ENCODE measurements at places on chromosomes 4 and X.

DNA sequence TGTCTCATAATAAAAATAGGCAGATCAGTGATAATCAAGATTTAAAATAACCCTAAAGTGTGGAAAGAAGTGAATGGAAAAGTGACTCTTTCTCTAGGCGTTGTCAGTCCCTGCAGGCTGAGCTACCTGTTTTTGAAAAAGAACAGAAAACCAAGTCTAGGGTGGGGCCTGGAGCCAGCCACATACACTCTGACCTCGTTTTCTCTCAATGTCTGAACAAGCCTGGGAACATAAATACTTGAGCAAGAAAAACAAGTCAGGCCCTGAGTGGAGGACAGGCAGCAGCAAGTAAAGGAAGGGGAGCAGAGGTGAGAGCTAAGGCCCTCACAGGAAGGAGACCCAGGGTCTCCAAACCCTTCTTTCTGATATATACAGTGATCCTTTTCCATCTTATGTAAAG, 91.7 kb upstream of the HPF1 start:
- DNase-seq, result no peak

DNA sequence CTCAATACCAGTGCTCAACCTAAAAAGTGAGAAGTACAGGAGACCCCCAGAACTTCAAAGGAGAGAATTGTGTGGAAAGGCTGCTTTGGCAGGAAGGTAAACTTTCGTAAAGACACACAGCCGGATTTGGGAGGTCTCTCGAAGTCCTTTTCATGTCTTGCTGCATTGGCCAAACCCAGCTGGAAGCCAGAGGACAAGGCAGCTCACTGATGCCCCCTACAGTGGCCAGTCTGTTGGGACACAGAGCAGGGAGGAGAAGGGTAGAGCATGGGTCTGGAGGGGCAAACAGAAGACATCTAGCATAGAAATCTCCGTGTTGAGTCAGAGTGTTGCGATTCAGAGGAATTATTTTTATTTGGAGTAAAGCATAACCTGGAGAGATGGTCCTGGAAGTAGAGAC, 198.9 kb downstream of the ANK2 start:
- DNase-seq, result peak; percentile 19

- DNase-seq, result no peak
These were observed 35.7 kb upstream of the NDST4 start for GRCh38 chr4:115149106-115149505.

DNA sequence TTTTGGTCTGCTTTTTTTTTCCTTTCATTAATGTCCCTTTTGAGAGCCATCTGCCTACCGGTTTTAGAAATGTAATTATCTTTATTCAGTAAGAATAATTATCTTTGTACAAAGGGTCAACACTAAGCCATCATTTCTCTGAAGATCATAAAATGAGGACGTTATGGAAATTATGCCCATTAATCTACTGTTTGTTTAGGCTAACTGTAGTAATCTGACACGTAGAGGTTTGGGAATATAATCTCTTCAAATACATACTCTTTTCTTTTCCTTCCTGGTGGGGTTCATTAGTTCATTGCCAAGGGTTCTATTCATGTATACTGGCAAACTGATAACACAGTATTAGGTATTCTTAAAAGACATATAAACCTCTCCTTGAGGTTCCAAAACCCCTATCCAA, 3.8 kb upstream of the HSD17B13 start:
- DNase-seq, result no peak

- DNase-seq, result no peak
These were observed 19.5 kb upstream of the TENM3 start for GRCh38 chr4:182223708-182224107.

GRCh38 chrX:153780678-153781427, at the start of gene SRPK3:
Gene SRPK3 (plus strand): TSS chrX:153781041. CDS start chrX:153781087, 46 bp downstream.
- DNase-seq, result no peak

DNA sequence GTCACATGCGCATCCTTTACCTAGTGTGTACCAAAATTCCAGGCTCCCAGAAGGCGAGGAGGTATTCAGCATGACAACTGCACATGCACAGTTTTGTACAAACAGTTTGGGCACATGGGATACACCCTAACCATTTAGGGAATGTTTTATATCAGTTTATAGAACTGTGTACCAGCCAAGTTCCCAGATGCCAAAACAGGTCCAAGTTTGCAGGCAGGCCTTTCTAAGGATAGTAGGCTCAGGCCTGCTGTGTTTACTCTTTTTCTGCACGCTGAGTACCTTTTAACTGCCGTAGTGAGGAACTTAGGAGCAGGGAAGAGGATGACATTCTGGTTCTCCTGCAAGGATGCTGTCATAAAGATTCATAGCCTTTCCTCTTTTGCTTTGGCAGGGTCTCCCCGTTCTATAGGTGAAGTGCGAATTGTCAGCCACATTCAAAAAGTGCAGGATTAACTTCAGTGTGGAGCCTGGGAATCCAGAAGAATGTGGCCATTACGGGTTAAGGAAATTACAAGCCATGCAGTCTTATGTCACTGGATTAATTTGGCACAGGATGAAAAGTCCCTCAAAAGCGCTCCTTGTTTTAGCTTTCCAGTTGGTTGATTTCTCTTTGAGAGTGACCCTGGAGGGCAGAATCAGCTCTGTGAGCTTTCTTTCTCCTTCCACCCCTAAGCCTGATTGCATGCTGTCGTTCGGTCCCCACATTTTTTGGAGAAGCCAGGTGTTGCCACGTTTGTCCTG, 259.8 kb downstream of the ARHGAP10 start:
- no peak for DNase-seq

- DNase-seq, result no peak
These were observed 849 bp downstream of the MID1 start for GRCh38 chrX:10619425-10620046.

GRCh38 chrX:15167826-15168225, 102.1 kb downstream of the ASB9 start:
- no peak for DNase-seq

GRCh38 chrX:17933856-17934255, 72.8 kb upstream of the RAI2 start:
- no peak for DNase-seq

- no peak for DNase-seq
These were observed 28.4 kb downstream of the NPNT start for GRCh38 chr4:105923497-105924238.

GRCh38 chrX:46803140-46803539, 33.7 kb upstream of the RP2 start:
- peak; percentile 18 for DNase-seq

- no peak for DNase-seq
These were observed 128.6 kb upstream of the FTHL17 start for GRCh38 chrX:31200430-31200829.

DNA sequence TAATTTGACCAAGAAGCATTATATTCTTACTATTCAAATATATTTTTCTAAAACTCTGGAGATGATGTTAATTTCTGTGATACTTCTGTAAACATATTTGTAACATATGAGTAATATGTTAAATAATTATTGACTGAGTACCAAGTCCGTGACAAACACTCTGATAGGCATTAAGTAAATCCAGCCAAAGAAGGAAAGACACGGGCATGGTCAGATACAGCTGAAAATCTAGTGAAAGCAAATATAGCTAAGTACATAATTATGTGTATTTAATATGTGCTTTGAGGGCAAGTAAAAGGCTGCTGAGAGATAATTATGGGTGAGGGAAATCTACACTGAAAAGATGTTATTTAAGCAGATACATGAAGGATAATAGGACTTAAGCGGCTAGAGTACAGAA, 1263.6 kb upstream of the ADGRL3 start:
- no peak for DNase-seq

DNA sequence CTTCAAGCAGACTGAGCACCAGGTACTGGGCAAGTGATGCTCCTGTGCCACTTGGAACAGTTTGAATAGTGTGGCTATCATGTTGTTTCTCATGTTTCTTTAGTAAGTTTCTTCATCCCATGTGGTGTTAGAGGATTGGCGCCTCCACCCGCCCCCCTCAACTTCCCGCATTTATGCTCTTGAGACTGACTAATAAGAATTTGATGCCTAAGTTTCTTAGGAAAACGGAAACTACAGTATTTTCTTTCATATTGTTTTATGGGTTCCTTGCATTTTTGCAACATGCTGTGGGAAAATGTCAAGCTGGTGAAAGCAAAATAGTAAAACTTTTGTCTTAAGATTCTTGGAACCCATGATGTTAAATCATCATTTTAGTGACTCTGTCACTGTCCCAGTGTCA, 101.2 kb upstream of the SLC4A4 start:
- no peak for DNase-seq

GRCh38 chr4:138938366-138938690, 77.3 kb upstream of the NOCT start:
- peak; percentile 43 for DNase-seq

- DNase-seq, result peak; percentile 68
These were observed 177.8 kb upstream of the ATP6AP2 start for GRCh38 chrX:40402831-40403533.

GRCh38 chr4:188613976-188614375, 474.7 kb downstream of the TRIML1 start:
- no peak for DNase-seq

DNA sequence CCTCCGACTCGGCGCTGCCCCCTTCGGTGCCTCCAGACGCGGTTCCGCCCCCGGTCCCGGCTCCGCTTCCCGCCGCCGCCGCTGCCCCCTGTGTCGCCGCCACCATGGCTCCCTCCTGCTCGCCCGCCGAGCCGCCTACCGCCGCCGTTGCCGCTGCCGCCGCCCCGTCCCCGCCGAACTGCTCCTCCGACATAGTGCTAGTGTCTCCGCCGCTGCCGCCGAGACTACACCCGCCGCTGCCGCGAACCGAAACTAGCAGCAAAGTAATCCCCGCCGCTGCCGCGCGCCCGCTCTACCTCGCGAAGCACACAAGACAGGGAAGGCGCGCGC, 340 bp downstream of the HNRNPD start:
- no peak for DNase-seq

- DNase-seq, result no peak
These were observed 176.9 kb upstream of the HS3ST1 start for GRCh38 chr4:11605597-11605996.

DNA sequence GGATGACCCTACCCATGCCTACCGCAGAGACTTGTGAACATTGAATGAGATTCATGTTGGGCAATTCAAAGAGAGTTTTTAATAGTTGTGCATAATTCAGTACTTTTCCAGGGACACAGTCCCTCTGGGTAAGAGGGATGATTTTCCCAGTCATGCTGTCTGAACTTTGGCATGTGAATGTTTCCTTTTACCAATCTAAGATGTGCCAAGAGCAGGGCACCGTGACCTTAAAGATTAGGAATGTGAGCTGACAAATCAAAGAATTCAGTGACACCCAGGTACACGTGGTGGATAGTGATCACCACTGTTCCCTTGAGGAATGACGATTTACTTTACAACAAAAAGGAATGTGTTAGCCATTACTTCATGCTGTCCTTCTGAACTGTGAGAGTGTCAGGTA, 515.6 kb downstream of the PPARGC1A start:
- peak; percentile 68 for DNase-seq

- peak; percentile 8 for DNase-seq
These were observed 46.6 kb upstream of the FAM47C start for GRCh38 chrX:36961590-36961989.

DNA sequence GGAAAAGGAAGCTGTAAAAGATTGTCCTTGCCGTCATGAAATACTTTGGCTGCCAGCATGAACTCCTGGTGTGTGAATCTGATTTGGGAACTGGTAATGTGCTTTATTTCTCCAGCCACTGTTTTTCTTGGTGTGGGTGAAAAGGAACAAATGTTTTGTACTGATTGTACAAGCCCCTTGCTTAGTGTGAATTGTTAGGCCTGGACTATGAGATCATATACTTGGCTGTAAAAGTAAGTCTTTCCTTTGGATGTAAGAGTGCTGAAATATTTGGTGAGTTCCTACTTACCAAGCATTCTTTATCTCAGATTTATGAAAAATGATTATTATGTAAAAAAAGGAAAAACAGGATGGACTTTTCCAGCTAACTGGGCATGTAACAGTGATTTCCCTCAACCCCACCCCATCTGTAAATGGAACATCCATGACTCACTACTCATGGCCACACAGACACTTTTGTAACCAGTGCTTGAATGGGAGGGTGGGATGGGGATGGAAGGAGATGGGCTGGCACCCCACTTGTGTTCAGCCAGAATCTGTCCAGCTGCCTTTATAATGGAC, 6.3 kb downstream of the FNIP2 start:
- peak; percentile 52 for DNase-seq

- peak; percentile 70 for DNase-seq
These were observed 17.5 kb downstream of the PTTG2 start for GRCh38 chr4:37977471-37978247.

GRCh38 chr4:25925486-25926201, 11.6 kb downstream of the SMIM20 start:
- peak; percentile 33 for DNase-seq

DNA sequence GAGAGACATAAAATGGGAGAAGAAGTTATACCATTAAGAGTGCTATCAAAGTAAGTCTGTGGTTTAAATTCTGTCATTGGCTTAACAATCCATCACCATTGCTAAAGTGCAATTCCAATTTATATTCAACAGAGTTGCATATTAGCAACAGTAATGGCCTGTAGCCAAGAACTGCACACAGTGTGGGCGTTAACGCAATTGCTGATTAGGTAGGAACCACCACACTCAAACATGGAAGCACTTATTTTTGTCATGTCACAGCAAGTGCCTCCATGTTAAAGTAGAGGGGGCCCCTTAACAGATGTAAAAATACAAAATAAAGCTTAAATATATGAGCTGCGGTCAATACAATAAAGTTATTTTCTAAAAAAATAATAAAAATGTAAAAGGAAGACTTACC, 10.8 kb downstream of the LARP7 start:
- DNase-seq, result no peak

GRCh38 chr4:152860046-152860445, 76.1 kb upstream of the FHDC1 start:
- DNase-seq, result no peak

GRCh38 chr4:53021754-53022512, 159.8 kb downstream of the RASL11B start:
- no peak for DNase-seq

GRCh38 chr4:73248416-73248815, 10.2 kb downstream of the ANKRD17 start:
- DNase-seq, result no peak

GRCh38 chr4:99848591-99849001, 32.0 kb downstream of the DAPP1 start:
- DNase-seq, result no peak

DNA sequence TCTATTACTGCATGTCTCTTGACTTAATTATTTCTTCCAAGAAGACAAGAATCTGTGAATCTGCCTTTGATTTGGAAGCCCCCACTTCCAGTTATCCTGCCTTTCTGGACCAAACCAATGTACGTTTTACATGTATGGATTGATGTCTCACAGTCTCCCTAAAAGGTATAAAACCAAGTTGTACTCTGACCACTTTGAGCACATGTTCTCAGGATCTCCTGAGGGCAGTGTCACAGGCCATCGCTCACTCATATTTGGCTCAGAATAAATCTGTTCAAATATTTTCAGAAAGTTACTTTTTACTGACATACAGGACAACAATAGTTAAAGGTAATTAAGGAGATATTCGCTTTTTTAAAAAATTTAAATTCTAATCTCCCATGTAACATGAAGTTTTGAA, 188.6 kb upstream of the CPXCR1 start:
- no peak for DNase-seq

DNA sequence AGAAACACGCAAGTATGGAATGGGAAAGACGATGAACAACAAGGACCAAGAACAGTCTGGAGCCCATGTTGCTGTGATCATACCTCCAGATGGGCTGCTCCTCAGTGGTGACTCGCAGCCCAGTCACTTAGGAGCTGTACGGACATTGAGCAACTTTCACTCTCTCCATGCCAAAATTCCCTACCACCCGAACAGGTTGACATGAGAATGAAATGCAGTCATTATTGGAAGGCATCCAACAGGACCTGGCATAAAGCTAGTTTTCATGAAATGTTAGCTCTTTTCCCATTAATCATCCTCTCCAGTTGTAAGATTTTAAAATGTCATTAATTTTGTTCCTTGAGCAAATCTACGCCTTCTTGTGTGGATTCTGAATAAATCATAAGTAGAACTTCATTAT, 82.7 kb upstream of the GPM6B start:
- no peak for DNase-seq
